ENCODE measurements at places on chromosomes 7 and 10.

DNA sequence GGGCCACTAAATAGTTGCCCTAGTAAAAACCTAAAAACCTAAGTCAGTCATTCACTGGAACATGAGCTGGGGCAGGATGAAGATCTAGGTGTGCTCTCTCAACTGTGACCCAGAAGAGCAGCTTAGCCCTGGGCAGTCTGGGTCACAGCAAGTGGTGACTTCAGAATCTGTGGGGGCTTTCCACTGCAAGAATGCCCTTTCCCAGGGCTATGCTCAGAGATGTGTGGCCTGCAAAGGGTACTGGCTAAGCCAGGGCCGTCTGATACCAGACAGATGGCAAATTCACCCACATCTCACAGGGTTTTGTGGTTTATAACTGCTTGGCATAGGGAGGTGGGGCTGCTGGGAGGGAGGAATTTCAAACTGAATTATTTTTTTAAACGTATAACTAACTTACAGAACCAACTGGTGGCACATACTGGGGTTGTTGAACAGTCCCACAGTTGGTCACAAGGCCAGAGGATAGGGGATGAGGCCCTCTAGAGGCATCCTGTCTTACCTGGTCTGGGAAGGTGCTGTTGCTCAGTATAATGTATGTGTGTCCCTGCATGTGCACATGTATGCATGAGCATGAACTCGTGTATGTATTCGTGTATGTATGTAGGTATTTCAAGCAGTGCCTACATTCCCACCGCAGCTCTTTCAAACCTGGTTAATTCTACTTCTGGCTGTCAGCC, 63.2 kb downstream of the PRPF18 start:
- DNase-seq = no peak

DNA sequence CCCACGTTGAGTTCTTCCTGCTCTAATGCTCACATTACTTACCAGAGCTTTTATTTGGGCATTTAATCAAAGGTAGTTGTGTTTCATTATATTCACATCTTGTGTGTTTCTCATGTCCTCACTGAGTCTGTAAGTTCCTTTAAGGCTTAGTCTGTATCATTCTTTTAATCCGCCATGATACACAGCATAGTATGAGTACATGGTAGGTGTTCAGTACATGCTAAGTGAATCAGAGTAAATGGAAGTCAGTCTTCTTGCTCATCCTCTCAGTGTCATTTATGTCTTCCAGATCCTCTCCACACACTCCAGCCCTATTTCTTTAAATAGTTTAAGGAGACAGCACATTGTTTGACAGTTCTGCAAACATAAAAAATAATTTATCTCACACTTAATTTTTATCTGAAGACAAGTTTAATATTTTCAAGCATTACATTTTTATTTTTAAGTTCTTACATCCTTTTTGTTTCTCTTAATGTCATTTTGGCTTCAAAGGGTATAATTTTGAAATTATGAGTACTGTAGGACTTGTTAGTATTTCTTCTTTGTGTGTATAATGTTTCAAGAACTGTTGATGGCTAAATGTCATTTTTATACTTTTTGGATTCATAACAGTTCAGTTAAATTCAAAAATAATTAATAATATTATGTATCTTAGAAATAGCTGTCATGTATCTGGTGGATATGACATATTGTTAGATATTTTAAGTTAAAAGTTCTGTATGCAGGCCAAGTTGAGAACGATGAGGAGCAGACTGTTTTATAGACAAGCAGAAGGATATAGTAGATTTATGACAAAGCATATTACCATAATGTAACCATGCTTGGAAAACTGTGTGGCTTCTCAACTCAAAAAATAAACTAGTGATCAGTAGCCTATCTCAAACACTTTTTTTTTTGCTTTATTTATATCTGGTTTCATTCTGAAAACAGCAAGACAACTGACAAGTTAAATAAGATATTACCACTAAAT, 342.7 kb downstream of the LRMDA start:
- DNase-seq = no peak

DNA sequence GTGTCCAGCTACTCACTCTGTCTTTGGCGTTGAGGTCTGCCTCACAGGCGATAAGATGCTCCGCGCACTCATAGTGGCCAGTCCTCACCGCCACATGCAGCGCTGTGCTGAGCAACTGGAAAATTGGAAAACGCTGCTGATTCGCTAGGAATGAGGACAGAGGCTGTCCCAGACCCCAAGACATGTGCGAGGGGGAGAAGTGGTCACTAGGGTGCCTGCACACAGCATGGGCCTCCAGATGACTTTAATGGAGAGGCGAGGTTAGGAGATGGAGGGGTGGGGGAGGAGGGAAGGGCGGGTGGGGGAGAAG, 5.2 kb downstream of the ANKRD1 start:
- no peak for DNase-seq

DNA sequence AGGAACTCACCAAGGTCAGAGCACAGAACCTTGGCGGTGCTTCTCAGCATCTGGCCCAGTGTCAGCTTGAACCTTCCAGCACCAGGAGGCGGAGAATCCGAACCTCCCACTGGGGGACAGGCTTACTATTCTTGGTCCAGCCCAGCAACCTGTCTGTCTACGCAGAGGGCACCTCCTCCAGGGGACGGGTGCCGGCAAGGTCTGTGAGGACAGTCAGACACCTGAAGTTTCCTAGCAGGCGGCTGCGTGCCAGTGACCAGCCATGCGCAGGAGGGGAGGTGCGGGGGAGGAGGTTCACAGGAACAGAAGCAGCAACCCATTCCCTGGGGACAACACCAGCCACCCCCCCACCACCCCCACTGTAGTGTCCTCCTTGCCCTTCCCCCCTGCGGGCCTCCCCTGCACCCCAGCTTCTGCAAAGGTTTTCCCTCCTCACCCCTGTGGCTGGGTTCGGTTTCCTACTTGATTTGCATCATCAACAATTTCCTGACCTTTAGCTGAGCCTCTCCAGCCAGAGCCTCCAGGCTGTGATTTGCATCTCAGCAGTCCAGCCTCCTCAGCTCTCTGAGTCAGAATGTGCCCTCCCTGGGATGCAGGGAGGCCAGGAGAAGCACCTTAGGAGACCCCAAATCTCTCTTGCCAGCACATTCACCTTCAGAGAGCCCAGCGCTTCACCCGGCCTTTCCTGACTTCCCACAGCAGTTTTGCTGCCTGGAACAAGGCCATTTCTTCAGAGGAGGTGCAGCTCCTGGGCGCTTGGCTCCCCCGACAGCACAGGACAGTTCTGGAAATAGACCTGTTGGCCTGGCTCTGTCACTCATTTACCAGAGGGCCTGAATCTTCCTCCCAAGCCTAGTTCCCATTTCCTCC, 107.5 kb upstream of the NPS start:
- DNase-seq = peak; percentile 65

DNA sequence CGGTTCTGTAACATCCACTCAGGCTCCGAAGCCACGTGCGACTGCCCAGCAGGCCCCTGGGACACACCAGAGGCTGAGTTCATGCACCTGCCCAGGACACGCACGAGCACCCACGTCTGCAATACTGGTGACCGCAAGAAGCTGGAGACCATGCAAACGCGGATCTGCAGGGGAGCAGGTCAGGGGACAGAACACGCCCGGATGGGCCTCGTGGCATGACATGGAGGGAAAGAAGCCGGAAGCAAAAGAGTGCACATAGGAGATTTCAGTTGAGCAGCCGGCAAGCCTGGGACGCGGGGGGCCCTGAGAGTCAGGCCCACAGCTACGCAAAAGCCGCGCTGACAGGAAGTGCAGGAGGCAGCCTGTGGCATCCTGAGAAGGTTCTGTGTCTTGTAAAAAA, 73.7 kb downstream of the FOXL3 start:
- DNase-seq = no peak

GRCh38 chr10:96752375-96752774, 32.1 kb upstream of the PIK3AP1 start:
- no peak for DNase-seq

- no peak for DNase-seq
Observed at GRCh38 chr7:151611041-151611440, 91.3 kb upstream of the RHEB start.

DNA sequence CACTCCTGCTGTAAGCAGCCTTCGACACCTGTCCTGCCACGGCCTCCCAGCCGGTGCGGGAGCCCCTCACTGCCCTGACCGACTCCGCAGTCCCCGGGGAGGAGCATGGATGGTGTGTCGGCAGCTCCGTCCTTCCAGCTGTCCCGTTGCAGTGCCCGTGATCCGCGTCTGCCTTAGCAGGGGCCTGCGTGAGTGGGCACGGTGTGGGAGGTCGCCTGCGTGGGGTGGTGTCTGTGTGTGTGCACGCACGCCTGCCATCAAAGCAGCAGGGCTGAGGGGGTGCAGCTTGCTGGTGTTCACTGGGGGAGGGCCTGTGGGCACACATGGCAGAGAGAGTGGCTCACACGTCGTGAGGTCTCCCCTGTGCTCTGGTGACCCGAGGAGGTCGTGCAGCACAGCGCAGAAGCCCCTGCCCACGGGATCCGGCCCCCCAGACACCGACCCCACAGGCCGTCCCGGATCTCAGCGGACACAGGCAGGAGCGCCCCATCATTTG, 10.3 kb downstream of the MAFK start:
- no peak for DNase-seq

GRCh38 chr10:129418496-129419225, 48.4 kb upstream of the MGMT start:
- DNase-seq = no peak

DNA sequence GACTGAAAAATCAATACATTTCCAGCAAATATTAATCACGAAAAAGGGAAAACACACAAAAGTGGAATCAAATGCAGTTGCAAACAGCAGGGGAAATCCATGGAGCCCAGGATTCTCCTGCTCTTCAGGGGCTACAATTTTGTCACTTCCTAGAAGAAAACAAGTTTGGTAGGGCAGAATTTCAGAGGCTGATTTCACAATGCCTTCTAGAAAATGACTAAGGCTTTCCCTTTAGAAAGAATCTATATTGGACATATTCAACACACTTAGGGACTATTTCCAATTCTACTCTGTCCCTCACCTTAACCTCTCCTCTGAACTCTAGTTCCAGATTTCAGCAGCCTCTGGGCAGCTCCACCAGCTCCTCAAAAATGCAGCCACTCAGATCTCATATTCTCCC, 111.3 kb downstream of the HECTD2 start:
- DNase-seq = no peak

DNA sequence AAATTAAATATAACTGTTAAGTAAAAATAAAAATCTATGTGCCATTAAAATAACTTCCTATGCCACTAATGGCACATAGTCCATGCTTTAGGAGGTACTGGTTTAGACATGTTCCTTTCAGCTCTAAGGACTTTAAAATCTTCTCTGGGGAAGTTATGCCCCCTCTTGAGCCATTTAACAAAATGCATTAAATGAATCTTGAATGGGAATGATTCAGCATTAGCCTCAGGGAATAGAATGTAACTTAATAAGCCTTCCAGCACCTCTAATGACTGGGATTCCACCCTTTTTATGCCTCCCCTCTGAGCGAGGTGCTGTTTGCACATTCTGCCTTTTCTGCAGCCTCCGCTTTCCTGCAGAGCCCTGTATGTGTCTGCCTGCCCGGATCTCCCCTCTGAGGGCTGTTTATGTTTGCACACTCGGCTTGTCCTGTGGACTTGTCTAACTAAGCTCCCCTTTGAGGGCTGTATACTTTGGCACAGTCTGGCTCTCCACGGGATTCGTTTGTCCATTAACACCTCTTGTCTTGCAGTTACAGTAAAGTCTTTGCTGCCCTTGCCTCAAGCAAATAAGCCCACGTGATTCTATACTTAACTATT, 108.4 kb upstream of the HPS1 start:
- no peak for DNase-seq

GRCh38 chr7:27871866-27872265, 131.9 kb downstream of the TAX1BP1 start:
- no peak for DNase-seq

DNA sequence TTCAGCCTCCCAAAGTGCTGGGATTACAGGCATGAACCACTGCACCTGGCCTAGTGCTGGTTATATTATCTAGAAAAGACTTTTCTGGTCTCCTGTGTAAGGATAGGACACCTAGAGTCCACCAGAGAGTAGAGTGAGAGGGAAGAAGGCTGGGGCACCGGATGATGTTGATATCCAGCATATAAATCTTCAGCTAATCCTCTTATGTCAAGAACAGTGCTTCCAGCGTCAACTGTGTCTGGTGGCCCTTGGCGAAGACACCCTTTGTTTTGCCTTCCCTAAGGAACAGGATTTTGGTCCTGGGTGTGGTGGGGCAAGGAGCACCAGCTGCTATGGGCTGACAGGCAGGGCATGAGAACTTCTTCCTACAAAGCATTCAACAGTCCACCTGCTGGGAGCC, 16.3 kb upstream of the INMT start:
- DNase-seq = no peak

Measured in left kidney (tissue), 8 donors.